Spinal cord (tissue), 10 donors: ENCODE measurements at places on chromosomes 1 and 21. TPM values are rescaled to one million over a fixed set of nuclear protein-coding genes. Genes with fewer than 3 reads are reported as not detected.
A peak's percentile ranks its signal among the peaks of the same experiment; 100 is the strongest.

Gene ADAMTS4
- polyA plus RNA-seq = 65.6 TPM

Gene TSPAN2
- polyA plus RNA-seq = 29.0 TPM

Gene GBP7
- 0.14 TPM for polyA plus RNA-seq

Gene ECM1
- 16.3 TPM for polyA plus RNA-seq

Gene RGS16
- 18.5 TPM for polyA plus RNA-seq

Gene KCNE2
- polyA plus RNA-seq = 1.3 TPM

Gene GPR52
- 0.72 TPM for polyA plus RNA-seq

- H3K27me3 ChIP-seq = no peaks in the 10 kb centered on the region
- H3K4me1 ChIP-seq = peaks cover 44% of the 10 kb centered on the region
- no peaks in the 10 kb centered on the region for H3K36me3 ChIP-seq
These were observed 60.7 kb upstream of the SELENON start for GRCh38 chr1:25739341-25739740.

DNA sequence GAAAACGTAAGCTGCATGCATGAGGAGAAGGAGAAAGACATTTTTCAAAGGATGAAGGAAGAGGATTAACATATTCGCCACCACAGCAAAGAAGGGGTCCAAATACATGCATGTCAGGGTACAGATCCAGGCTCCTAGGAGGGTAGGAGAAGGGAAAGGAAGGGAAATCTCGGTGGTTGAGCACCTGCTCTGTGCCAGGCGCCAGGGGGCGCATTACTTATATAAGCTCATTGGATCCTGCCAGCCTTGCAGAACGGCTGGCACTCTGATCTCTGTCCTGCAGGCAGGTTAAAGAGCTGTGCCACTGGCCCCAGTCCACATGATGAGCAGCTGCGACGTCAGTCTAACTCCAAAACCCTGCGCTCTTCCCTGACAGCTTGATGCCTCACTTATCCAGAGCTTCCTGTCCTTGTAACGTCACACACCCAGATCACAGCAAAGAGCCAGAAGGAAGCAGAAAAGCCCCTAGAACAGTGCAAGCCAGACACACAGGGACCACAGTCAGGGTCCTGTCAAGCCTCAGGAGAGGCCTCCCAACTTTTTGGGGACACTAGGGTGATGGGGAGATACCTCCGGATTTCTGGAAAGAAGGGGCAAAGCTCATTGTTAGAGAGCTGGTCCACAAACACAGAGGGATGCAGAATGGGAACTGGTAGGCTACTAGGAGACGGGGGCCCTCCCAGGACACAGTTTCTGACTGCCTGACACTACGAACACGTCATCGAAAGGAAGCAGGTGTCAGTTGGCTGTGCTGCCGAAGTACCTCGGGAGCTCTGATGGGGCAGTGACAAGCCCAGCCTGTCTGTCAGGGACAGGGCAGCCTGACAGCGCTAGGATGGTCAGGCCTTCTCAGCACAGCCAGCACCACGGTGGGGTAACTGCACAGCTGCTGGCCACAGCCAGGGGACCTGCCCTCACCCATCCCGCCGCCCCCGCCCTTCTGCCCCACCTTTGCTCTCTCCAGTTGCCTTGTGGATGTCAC is 99.1 kb downstream of the BEND5 start:
- peaks cover 10% of the 10 kb centered on the region for H3K4me1 ChIP-seq
- DNase-seq = peak; percentile 50
- no peaks in the 10 kb centered on the region for H3K36me3 ChIP-seq
- no peak overlapping the region for H3K27ac ChIP-seq

DNA sequence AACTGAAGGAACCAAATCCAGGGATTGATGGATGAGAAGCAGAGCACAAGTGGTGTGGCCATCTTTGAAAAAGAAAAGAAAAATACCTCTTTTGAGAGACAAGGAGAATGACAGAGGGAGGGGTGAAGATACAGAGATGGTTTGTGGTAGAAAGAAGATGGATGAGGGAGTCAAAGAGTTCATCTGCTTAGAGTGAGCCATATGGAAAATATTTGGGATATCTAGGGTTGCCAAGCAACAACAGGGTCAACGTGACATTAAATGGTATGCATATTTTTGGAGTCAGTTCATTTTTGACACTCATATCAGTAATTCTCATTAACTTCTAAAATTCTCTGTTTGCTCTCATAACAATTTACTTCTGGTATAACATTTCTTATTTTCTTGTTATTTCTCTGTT is 50.7 kb downstream of the MACF1 start:
- no peak overlapping the region for H3K27ac ChIP-seq
- no peaks in the 10 kb centered on the region for H3K27me3 ChIP-seq
- no peak for DNase-seq
- no peak overlapping the region for H3K4me3 ChIP-seq
- peaks cover 19% of the 10 kb centered on the region for H3K36me3 ChIP-seq

- no peak for DNase-seq
- H3K36me3 ChIP-seq = no peaks in the 10 kb centered on the region
- no peaks in the 10 kb centered on the region for H3K4me1 ChIP-seq
These were observed 58.7 kb upstream of the SIM2 start for GRCh38 chr21:36640174-36640720.

- peaks cover 15% of the 10 kb centered on the region for H3K27me3 ChIP-seq
- DNase-seq = no peak
- H3K27ac ChIP-seq = no peak overlapping the region
- H3K4me3 ChIP-seq = no peak overlapping the region
These were observed 3.4 kb upstream of the C1orf53 start for GRCh38 chr1:197899037-197899436.

DNA sequence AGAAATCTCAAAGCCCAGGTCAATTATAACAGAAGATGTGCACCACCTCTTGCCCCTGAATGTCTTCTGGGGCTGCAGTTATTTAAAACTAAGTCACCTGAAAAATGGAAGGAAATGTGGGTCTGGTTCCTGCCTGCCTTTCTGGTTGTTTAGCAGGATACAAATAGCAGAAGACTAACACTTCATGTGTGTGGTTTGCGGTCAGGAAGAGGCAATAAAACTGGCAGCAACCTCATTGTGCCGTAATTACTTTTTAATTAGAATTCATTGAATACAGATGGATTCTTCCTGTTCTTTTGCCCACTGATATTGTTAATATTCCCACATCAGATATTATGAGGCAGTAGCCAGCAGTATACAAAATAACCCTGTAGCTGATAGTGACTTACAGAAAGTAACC is 345.7 kb downstream of the ZNF326 start:
- no peaks in the 10 kb centered on the region for H3K27me3 ChIP-seq
- no peak overlapping the region for H3K4me3 ChIP-seq
- DNase-seq = no peak
- no peak overlapping the region for H3K27ac ChIP-seq

- no peaks in the 10 kb centered on the region for H3K27me3 ChIP-seq
- no peak for DNase-seq
- H3K4me3 ChIP-seq = no peak overlapping the region
- no peaks in the 10 kb centered on the region for H3K36me3 ChIP-seq
- H3K27ac ChIP-seq = no peak overlapping the region
- no peaks in the 10 kb centered on the region for H3K4me1 ChIP-seq
These were observed 241.6 kb downstream of the ZNF326 start for GRCh38 chr1:90236493-90236892.

DNA sequence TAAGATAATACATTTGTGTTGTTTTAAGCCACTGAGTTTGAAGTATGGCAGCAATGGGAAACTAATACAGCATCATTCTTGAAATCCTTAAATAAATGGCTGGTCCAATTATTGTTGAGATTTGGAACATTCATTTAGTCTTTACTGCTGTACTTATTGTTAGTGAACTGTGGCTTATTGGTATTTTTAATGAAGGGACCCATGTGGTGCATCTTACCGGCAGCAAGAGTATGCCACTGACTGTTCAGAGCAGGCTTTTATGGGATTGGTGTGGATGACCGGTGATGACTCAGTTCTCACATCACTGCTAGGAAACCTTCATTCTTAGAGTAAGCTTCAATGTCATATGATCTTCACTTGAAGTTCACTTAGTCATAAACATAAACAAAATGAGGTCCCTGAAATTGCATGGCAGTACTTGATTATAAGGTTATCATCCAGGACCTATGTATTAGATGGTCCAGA is 31.5 kb downstream of the PRKAA2 start:
- H3K27ac ChIP-seq = no peak overlapping the region
- no peaks in the 10 kb centered on the region for H3K36me3 ChIP-seq
- H3K4me3 ChIP-seq = no peak overlapping the region
- no peaks in the 10 kb centered on the region for H3K27me3 ChIP-seq
- no peak for DNase-seq

DNA sequence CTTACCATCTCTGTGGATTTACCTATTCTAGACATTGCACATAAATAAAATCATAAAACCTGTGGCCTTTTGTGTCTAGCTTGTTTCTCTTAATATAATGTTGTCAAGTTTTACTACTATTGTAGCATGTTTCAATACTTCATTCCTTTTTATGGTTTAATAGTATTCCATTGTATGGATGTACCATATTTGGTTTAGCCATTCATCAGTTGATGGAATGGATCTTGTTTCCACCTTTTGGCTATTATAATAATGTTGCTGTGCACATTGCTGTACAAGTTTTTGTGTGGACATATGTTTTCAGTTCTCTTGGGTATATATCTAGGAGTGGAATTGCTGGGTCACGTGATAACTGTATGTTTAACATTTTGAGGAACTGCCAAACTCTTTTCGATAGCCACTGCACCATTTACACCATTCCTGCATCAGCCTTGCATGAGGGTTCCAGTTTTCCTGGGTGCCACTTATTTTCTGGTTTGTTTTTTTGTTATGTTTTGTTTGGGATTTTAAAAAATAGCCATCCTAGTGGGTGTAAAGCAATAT is 66.9 kb downstream of the RNF220 start:
- H3K4me1 ChIP-seq = peaks cover 7% of the 10 kb centered on the region
- peaks cover 5% of the 10 kb centered on the region for H3K27me3 ChIP-seq
- DNase-seq = no peak

DNA sequence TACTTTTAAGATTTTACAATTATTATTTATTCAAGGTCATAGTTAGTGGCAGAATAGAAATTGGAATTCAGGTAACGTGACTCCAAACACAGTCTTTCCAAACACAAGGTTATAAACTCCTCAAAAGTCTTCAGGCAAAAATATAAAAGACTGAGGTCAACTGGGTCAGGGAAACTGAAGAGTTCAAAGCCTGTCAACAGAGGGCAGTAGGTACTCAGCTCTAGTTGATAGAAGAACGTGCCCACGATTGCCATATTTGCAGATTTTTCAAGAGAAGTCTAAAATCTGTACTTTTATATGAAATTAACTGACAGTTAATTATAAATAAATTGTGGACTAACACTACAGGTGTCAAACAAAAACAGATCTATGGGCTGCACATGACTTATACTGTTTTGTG is 135.0 kb downstream of the LHX4 start:
- no peaks in the 10 kb centered on the region for H3K4me1 ChIP-seq
- no peak overlapping the region for H3K27ac ChIP-seq
- no peaks in the 10 kb centered on the region for H3K27me3 ChIP-seq
- H3K4me3 ChIP-seq = no peak overlapping the region
- H3K36me3 ChIP-seq = no peaks in the 10 kb centered on the region

- peaks cover 17% of the 10 kb centered on the region for H3K4me1 ChIP-seq
- DNase-seq = no peak
- H3K36me3 ChIP-seq = no peaks in the 10 kb centered on the region
- no peak overlapping the region for H3K27ac ChIP-seq
- no peak overlapping the region for H3K4me3 ChIP-seq
These were observed 3.2 kb upstream of the OLFML2B start for GRCh38 chr1:162026881-162027280.

DNA sequence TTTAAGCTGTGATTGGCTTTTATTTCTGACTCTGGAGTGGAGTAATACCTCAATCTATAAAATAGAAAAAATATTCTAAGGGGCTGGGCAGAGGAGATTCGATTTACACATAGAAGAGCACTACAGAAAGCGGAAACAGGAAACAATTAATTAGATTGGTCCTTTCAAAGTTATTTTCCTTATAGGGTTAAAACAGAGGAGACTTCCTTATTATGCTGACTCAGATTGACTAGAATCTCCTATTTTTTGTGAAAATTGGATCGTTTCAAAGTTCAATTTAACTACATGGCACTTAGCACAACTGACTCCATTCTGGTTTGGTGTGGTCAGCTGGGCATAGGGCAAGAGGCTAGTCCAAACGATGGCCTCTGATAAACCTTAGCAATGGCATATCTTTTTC is 48.3 kb upstream of the NCAM2 start:
- no peaks in the 10 kb centered on the region for H3K4me1 ChIP-seq
- H3K27ac ChIP-seq = no peak overlapping the region
- no peak overlapping the region for H3K4me3 ChIP-seq
- H3K27me3 ChIP-seq = no peaks in the 10 kb centered on the region
- no peak for DNase-seq
- H3K36me3 ChIP-seq = no peaks in the 10 kb centered on the region

- no peak overlapping the region for H3K27ac ChIP-seq
- no peaks in the 10 kb centered on the region for H3K4me1 ChIP-seq
- DNase-seq = no peak
- no peaks in the 10 kb centered on the region for H3K36me3 ChIP-seq
- H3K27me3 ChIP-seq = no peaks in the 10 kb centered on the region
- H3K4me3 ChIP-seq = no peak overlapping the region
These were observed 271.6 kb downstream of the KCNJ6 start for GRCh38 chr21:37644636-37645035.

GRCh38 chr1:213987927-213988506 is at the start of gene PROX1:
PROX1 (plus strand) TSS chr1:213987973; CDS start chr1:213996536, 8,563 bp downstream.
- H3K27ac ChIP-seq = peak within 1 kb of the TSS; percentile 97

- no peak for DNase-seq
- H3K36me3 ChIP-seq = no peaks in the 10 kb centered on the region
- H3K4me1 ChIP-seq = no peaks in the 10 kb centered on the region
These were observed 23.0 kb upstream of the SLC1A7 start for GRCh38 chr1:53165408-53165961.

- H3K27me3 ChIP-seq = no peaks in the 10 kb centered on the region
- H3K4me1 ChIP-seq = peaks cover 35% of the 10 kb centered on the region
- H3K27ac ChIP-seq = no peak overlapping the region
- DNase-seq = no peak
- no peak overlapping the region for H3K4me3 ChIP-seq
These were observed 6.8 kb downstream of the CFAP410 start for GRCh38 chr21:44332383-44332782.

- H3K4me1 ChIP-seq = no peaks in the 10 kb centered on the region
- H3K36me3 ChIP-seq = no peaks in the 10 kb centered on the region
- DNase-seq = no peak
- H3K27me3 ChIP-seq = no peaks in the 10 kb centered on the region
- no peak overlapping the region for H3K4me3 ChIP-seq
These were observed 457.4 kb downstream of the SIPA1L2 start for GRCh38 chr1:232172563-232172962.

DNA sequence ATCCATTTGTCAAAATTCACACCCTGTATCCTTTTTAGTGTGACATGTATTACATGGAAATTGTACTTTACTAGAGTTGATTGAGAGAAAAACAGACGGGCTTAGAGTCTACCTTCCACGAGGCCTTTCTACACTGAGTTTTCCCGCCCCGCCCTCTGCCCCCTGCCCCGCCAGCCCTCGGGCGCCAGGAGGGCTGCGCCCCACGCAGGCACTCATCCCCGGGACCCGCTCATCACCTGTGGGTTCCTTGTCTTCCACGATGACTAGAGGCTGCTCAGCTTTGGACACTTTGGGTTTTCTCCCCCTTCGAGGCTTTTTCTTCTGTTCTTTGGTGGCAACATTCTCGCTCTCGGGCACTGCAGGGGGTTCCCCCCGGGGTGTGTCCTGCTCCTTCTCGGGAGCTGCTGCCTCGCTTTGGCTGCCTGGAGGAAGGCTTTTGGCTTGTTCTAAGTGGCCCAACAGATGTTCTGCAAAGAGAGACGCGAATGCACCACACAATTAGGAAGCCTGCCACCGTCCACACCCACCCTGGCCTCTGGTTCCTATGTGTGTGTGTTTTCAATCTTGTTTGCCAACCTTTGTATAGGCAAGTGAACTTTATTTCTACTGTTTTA is 39.6 kb downstream of the PRDM15 start:
- H3K27me3 ChIP-seq = no peaks in the 10 kb centered on the region
- H3K36me3 ChIP-seq = peaks cover 38% of the 10 kb centered on the region
- peaks cover 4% of the 10 kb centered on the region for H3K4me1 ChIP-seq
- no peak overlapping the region for H3K4me3 ChIP-seq
- H3K27ac ChIP-seq = no peak overlapping the region
- no peak for DNase-seq
